ENCODE measurements at places on chromosomes 5 and 9.

GRCh38 chr5:144352330-144352729 lies 181.7 kb downstream of the KCTD16 start:
- no peak for DNase-seq

DNA sequence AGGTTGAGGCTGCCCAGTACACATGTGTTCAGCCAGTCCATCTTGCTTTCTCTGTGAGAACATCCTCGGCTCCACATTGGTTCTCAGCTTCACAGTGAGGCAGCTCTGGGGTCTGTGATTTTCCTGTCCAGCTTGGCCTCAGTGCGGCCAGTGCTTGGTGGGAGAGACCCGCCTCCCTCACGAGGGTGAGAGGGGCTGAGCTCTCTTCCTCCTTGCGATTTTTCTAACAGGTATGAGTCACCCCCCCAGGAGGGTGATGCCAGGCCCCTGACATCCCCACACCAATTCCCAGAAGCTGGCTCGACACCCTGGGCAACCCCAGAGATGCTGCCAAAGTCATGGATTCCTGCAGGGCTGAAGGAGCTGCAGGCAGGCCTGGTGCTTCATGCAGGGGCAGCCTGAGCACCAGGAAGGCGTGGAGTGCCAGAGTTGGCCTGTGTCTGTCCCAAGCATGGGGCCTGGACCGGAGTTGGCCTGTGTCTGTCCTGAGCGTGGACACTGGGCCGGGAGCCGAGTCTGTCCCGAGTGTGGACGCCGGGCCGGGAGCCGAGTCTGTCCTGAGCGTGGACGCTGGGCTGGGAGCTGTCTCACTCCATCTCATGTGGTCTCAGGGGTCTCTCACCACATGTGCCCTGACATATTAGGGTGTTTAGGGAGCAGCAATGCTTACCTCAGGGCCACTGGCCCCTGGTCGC lies 408.6 kb upstream of the IRX4 start:
- DNase-seq, result no peak

- peak; percentile 41 for DNase-seq
Observed at GRCh38 chr9:82957529-82958379, 105.2 kb downstream of the RASEF start.

GRCh38 chr5:169542811-169543210 lies 40.8 kb upstream of the SPDL1 start:
- no peak for DNase-seq

GRCh38 chr5:7762267-7762666 lies 88.7 kb downstream of the CFAP90 start:
- DNase-seq, result no peak

- no peak for DNase-seq
Observed at GRCh38 chr9:25724424-25724823, 46.2 kb upstream of the TUSC1 start.

DNA sequence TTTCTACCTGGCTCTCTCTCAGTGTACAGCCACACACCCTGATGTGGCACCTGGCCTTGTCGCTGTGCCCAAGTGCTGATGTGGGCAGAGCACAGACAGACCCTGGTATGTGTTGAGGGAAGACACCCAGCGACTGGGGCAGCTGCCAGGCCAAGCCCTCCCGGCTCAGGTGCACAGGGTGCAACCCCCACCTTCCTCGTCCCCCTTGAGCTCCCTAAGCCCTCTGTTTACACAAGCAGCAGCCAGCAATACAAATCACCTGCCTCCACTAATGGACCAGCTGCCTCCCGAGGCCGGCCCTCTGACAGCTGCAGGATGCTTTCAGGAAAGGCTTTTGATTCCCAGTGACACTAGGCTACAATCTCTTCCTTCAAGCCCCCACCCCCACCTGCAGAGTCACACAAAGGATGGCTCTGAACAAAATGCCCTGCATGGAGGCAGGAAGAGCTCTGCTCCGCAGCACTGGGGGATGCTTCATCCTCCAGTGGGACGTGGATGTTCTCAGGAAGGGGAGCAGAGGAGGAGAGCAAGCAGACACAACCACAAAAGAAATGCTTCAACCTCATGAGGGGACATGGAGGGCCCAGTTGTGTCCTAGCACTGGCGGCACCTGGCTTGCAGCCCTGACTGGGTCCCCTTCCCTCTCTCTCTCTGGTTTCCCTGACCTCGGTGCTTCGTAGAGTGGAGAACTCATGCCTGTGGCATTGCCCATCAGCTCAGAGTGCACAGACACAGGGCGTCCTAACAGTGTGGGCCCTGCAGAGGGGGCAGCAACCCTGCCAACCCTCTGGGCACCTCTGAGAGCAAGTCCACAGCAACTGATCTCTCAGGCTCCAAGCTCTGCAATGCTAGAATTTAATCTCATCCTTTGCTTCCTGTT lies 140.8 kb downstream of the BARX1 start:
- peak; percentile 4 for DNase-seq

GRCh38 chr5:147842869-147843268 lies 11.4 kb upstream of the SPINK1 start:
- no peak for DNase-seq

DNA sequence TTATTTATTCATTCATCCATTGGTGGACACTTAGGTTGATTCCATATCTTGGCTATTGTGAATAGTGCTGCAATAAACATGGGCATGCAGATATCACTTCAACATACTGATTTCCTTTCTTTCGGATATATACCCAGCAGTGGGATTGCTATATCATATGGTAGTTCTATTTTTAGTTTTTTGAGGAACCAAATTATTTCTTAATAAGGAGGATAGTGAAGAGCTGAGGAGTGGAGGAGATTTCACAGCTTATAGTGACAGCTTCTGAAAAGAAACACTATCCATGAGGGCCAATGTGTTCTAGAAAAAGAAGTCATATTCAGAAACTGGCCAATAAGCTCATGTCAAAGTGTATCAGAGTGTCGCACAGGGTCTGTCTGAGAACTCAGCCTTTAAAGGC lies 183.3 kb downstream of the SEC61B start:
- no peak for DNase-seq

GRCh38 chr9:8871796-8872445 lies 1072.3 kb upstream of the DMAC1 start:
- DNase-seq, result no peak

DNA sequence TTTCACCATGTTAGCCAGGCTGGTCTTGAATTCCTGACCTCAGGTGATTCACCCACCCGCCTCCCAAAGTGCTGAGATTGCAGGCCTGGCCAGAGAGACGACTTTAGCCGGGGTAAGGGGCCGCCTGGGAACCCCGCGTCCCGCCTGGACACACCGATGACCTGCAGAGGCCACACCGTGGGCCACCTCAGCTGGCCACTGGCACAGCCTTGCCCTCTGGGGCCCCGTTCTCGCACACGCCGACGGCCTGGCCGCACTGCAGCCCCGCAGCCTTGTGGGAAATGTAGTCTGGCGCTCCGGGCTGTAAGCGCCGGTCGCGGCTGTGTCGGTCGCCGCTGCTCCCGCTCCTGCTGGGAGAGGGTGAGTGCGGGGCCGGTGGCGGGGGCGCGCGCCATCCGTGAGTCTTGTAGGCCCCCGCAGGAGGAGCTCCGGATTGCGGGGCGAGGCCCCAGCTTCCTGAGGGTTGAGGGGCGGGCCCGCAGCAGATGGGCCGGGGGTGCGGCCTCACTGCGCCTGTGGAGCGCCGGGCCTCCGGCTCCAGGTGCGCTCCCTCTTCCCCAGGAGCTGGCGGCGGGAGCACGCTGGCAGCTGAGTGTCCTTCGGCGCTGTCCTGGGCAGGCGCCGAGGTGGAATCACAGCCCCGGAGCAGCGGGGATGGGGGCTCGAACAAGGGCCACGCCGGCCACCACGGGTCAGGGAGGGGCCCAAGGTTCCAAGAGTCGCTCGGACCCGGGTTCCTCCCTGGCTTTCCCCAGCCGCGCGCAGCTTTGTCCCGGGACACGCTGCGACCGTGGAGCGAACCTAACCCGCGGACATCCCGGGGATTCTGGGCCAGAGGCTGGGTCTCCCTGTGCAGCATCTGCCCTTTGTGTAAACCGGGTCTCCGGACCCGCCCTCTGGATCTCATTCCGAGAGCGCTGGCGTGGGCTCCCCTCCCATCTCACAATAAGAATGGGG lies at the start of gene ZFP2:
ZFP2 (plus strand) TSS at position 299 of the 957 bp plus-strand sequence. CDS start 35,401 bp downstream, outside the sequence.
- peak; percentile 76 for DNase-seq
